Cardiac septum (tissue), 1 donor: ENCODE measurements at places on chromosomes 5 and 9.

DNA sequence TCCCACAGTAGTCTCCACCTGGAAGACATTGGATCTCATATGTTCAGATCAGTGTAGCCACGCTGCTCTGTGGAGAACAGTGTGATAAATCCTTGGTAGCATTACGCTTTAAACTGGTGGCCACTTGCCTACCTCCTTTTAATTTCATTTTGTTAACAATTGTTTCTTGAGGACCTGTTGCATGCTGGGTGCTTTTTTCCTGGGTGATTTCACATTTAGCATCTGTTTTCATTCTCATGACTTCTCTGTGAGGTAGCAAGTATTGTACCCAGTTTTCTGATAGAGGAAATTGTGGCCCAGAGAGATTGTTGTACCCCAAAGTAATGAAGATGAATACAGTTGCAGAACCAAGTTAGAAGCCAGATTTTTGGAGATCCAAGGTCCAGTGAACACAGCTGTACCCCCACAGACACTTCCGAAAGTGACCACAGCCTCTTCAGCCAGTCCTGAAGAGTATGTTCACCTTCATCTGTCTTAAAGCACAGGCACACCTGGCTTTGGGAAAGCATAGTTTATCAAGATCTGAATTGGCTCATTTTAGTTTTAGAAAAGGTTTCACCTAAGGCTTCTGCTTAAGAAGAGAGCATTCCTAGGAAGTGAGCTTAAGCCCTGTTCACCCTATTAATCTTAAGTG lies 75.2 kb downstream of the F2RL2 start:
- DNase-seq = no peak

DNA sequence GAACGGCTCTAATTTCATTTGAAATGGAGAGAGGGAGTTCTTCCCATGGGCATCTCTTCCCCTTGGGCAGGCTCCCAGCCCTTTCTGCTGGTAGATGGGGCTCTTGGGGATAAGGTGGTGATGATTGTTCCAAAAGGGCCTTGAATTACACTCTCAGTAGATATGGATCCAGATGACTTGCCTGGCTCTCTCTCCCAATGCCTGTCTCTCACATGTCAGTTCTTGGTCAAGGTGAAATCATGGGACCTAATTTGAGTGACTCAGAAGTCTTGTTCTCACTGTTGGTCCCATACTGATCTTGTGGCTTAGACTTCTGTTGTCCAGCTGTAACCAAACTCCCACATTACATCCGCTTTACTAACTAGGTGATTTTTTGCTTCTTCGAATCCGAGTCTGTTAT lies 317.0 kb upstream of the RFX3 start:
- DNase-seq = no peak

GRCh38 chr5:133897431-133897830 lies 71.0 kb downstream of the C5orf15 start:
- DNase-seq = no peak

DNA sequence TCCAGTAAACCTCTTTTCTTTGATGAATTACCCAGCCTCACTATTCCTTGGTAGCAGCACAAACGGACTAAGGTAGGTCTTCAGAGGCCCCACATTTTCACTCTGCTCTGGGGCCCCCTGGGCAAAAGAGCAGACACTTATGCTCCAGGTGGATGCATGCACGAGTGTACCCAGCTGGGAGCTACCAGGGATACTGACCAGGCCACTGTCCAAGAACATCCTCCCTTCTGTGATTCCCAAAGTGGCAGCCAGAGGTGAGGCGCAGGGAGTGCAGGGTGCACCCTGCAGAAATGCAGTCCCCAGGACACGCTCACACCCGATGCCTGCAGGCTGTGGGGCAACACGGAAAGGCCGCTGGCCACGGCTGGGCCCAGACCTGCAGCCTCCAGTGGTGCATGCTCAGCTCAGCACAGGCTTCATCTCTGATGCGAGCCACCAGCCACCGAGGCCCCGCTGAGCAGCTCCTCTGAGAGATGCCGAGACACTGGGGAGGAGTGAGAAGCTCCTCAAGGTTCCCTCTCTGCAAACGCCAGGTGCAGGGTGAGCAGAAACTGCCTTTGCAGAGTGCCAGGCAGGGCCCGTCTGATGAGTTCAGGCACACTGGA lies 48.1 kb upstream of the OLFM1 start:
- DNase-seq = peak; percentile 59

GRCh38 chr5:79849486-79850315 lies 141.4 kb downstream of the MTX3 start:
- DNase-seq = no peak

DNA sequence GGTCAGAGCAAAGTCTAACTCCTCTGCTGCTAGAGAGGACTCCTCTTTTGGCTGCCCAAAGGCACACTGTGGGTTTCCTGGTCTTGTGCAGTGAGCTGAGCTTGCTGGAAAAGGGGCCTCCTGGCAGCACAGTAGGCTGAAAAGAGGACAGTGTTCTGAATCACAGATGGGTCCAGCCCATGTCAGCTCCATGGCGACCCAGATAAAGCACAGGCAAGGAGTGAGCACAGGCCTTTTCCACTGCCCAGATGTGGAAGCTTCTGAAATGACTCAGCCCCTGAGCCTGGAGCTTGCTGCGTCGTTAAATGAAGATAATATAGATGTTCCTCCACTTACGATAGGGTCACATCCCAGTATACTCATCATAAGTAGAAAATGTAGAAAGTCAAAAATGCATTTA lies 8.1 kb downstream of the CCDC180 start:
- DNase-seq = no peak

- no peak for DNase-seq
Observed at GRCh38 chr5:32542216-32543059, 42.9 kb upstream of the SUB1 start.

- no peak for DNase-seq
Observed at GRCh38 chr5:157624144-157624543, 28.1 kb downstream of the SOX30 start.

- no peak for DNase-seq
Observed at GRCh38 chr5:2631758-2632157, 119.7 kb downstream of the IRX2 start.

- DNase-seq = no peak
Observed at GRCh38 chr5:68274847-68275651, 59.5 kb downstream of the PIK3R1 start.

DNA sequence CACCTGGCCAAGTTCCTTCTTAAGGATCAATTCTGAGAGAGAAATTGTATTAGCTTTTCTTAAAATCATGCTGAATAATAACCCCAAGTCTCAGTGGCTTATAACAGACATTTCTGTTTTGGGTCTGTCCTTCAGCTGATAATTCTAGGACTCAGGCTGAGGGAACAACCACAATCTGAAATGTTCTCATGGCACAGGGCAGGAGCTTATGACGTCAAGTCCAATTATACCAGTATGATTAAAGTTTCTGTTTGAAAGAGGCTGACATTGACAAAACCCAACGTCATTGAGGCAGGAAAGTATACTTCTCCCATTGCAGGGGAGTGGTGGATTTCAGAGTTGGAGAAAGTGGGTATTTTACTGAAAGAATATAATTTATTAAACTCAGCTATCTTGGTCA lies 21.8 kb downstream of the CENPH start:
- DNase-seq = no peak

DNA sequence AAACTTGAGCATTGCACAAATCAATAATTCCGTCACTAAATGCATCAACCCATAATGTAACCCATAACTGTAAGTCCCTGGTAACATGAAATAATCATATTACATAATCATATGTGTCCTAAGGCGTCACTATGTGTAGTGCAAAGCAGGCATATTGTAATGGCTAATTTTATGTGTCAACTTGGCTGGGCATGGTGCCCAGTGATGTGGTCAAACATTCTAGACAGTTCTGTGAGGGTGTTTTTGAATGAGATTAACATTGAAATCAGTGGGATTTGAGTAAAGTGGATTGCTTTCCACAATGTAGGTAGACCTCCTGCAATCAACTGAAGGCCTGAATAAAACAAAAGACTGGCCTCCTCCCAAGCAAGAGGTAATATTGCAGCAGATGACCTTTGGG lies 794.4 kb upstream of the ACO1 start:
- DNase-seq = no peak

DNA sequence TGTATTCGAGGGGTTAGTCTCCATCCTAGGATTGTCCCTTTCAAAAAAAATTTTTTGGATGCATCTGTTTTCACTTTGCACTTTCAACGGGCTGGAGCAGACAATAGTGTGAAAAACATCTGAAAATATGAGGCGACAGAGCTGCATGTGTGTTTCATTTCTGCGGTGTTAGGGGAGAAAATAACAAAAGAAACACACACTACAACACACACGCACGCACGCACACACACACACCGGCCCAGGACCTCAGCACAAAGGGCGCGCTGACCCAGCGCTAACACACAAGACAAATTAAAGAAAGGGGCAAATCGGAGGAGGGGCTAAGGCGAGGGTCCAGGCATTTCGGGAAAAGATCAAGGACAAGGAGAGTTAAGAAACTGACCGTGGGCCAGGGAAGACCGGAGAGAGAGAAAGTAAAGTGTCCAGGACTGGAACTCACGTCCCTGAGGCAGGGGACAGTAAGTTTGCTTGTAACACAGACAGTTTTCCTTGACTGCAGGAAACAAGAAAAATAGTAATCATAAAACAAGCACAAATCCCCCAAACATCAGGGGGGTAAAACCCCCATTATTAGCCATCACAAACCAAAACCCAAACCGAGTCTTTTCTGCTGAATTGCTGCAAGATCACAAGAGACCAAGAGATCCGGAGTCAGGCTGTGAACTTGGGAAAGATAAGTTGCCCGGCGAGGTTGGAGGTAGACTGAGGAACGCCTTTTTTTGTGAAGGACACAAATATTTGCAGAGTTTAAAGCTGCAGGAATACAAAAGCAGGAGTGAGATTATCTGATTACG lies 302.1 kb downstream of the PARP8 start:
- no peak for DNase-seq

- no peak for DNase-seq
Observed at GRCh38 chr5:55821731-55822512, 29.2 kb upstream of the IL31RA start.

DNA sequence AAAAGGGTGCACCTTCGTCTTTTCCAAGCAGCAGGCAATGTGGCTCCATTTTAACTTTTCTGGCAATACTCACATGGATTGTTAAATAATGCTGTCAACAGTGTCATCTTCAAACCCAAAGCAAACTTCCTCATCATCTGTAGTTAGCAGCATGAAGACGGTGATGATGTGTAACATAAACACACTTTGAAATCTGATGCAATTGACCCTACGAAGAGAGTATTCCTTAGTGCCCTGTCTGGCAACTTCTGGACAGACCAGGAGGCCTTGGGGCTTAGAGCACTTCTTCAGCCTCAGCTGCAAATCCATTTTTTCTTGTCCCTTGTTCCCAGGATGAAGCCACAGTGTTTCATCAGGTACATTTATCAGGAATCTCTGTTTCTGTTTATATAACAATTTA lies 149.1 kb downstream of the GHR start:
- no peak for DNase-seq

DNA sequence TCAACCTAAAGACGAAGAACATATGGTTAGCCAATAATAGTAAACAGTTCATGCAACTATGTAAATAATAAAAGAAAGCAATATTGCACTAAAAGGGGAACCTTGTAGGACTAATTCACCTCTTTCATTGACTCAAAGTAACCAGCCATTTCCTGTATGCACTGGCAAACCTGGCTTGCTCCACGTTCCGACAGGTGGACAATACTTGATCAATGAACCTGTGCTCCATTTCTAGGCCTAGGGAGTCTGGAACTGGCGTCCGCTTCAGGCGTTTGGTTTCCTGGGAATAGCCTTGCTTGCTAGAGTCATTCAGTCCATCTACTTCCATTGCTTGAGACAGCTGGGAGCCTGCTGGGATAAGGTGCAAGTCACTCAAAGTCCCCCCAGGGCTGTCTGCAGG lies 41.6 kb downstream of the PTAR1 start:
- DNase-seq = no peak

GRCh38 chr9:135343837-135344522 lies 135.6 kb upstream of the PPP1R26 start:
- DNase-seq = no peak

DNA sequence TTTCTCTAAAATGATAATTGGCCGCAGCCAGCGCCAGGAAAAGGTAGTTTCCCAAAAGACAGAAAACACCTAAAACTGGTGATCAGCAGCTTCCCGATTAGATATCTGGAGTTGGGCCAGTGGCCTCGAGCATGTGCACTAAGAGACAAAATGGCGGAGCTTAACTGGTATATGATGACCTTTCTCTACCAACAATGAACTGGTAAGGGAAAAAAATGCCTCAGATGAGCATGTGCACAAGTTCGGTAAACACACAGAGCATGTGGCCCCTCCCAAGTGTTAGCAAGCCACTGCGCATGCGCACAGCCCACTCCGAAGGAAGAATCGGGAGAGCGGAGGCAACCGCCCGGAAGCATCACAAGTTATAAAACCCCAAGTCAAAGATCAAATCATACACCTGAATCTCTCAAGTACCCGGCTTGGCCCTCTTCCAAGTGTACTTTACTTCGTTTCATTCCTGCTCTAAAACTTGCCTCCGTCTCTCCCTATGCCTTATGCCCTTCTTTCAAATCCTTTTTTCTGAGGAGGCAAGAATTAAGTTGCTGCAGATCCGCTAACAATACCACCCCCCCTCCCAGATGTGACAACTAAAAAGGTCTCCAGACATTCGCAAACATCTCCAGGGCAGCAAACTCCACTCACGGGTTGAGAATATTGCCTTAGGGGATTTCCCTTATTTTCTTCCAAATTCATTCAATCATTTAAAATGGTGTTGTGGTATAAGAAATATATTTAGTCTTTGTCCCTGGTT lies 15.0 kb upstream of the PTBP3 start:
- peak; percentile 91 for DNase-seq

- DNase-seq = no peak
Observed at GRCh38 chr5:176133877-176134276, 104.3 kb upstream of the SIMC1 start.

- no peak for DNase-seq
Observed at GRCh38 chr9:95124582-95125367, 192.7 kb downstream of the FANCC start.

DNA sequence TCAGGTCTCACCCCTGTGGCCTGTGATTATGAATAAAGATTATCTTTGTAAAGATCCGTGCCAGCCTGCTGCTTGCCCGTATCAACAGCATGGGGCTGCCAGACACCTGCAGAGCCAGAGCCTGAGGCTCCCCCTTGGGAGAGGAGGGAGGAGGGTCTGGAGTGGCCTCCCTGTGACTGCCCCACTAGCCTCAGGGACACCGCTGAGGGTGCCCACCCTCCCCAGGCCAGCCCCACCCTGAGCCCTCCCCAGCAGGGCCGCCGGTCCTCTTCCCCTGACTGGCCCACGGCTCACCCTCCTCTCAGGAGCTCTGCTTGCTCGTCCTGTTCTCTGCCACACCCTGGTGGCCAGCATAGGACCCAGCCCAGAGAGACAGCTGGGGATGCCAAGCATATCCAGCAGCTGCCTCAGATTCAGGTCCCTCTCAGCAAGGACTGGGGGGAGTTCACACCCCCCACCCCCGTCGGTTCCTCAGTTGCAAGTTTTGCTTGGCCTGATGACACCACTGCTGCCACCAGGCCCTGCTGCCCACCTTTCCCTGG lies 1.9 kb downstream of the SSNA1 start:
- no peak for DNase-seq

DNA sequence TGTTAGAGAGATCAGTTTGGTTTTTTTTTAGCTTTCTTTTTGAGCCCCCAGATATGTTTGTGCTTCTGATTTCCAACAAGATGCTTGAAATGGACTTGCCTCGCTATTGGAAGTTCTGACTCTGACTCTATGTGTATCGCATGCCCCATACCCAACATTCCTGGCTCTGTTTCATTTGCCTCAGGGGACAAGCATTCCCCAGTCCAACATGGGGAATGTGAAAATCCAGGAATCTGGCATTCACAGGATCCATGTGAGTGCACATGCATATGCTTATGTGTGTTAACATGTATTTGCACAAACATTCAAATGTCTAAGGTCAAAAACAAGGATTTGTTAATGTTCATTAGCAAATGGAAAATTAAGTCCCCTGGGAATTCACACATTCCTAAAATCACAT lies 233.9 kb downstream of the TLR4 start:
- no peak for DNase-seq

- DNase-seq = no peak
Observed at GRCh38 chr5:121189342-121190305, 662.1 kb upstream of the FTMT start.
